ENCODE measurements at places on chromosomes 12 and 14.

- no peak for DNase-seq
Measured at GRCh38 chr14:104898195-104898558, 26.5 kb upstream of the PLD4 start.

- no peak for DNase-seq
Measured at GRCh38 chr12:46160101-46160980, 108.5 kb downstream of the SLC38A1 start.

- no peak for DNase-seq
Measured at GRCh38 chr12:100489251-100489820, 15.7 kb downstream of the NR1H4 start.

DNA sequence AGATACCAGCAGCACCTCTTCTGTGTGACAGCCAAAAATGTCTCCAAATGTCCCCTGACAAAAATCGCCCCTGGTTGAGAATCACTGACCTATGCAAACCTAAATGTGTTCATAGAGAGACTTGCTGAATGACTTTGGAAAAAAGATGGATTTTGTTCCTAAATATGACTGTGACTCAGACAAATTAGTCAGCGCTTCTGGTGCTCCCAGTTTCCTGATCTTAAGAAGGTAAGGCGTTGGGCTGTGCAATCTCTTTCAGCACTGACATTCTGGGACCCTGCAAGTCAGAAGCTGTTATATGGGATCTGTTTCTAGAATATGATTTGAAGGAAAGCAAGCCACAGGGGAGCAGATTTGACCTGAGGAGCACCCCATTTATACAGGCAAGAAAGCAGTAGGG, 90.6 kb upstream of the PWP1 start:
- no peak for DNase-seq

DNA sequence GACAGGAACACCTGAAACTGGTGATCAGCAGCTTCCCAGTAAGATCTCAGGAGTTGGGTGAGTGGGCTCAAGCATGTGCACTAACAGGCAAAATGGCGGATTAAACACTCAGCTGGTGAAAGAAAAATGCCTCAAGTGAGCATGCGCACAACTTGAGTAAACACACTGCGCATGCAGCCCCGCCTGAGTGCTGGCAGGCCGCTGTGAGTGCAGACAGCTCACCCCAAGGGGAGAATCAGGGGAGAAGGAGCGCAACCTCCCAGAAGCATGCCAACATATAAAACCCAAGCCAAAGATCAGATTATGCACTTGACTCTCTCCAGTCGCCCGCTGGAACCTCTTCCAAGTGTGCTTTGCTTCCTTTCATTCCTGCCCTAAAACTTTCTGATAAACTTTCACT, 125.8 kb downstream of the VRK1 start:
- DNase-seq: no peak

DNA sequence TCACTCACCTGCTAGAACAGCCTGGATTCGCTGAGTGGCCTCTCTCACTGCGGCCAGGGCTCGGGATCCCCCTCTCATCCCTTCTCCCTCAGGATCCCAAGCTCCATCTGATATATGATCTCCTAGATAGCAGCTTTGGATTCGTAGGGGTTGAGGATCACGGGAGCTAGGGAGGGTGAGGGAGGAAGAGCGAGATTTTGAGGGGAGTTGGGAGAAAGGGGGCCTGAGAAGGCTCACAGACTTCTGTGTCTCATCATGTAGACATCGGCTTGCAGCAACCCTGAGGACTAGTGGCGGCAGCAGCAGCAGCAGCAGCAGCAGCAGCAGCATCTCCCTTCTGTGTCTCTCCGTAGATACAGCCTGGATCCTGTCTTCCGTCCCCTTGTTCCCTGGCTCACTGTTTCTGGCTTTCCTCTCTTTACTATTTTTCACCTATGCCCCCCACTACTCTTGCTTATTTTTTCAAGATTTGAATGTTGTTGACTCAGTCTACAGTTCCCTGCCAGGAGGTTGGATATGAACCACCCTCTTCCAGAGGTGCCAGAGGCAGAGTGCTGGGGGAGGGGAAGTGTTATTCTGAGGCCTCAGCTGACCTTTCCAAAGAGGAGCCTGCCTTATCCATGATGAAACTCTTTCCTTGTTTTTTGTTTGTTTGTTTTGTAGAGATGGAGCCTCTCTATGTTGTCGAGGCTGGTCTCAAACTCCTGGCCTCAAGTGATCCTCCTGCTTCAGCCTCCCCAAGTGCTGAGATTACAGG, at the start of gene CIROP:
TSS of gene CIROP (minus strand) at position 399 of the 757 bp plus-strand sequence. CDS start at position 330, 69 bp downstream.
- no peak for DNase-seq
